CD4-positive, alpha-beta T cell treated with Interleukin-21 for 1 hour (primary cell): ENCODE measurements at places on chromosomes 2 and 18.
A peak's percentile ranks its signal among the peaks of the same experiment; 100 is the strongest.

- DNase-seq = no peak
Observed at GRCh38 chr18:32550963-32551362, 80.3 kb upstream of the GAREM1 start.

GRCh38 chr2:1884933-1885580, 140.7 kb upstream of the PXDN start:
- no peak for DNase-seq

DNA sequence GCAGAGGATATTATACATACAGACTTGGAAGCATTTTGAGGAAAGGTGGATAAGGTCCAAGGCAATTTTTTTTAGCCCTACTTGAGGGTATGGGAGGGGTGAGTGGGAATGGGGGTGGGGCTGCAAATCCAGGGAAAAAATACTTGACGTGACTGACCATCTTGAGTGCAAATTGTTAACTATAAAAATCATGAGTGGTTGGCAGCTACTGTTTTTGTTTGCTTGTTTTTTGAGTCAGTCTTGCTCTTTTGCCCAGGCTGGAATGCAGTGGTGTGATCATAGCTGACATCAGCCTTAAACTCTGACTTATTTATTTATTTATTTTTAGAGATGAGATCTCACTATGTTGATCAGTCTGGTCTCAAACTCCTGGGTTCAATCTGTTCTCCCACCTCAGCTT, 458.8 kb downstream of the PIK3C3 start:
- no peak for DNase-seq

DNA sequence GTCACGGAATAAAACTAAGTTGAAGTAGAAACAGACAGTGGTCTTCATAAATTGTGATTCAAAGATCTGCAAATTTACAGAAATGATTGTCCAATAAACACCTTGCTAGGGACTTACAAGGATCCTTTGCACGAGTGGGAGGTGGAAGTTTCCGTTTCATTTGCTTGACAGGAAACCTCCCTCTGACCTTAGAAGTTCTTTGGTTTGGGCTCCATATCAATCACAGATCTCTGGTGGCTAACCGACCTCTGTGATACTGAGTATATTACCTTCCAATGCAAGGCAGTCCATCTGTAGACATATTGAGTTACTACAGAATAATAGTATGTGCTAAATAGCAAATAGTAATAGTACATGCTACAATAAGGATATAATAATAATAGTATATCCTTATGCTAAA, 33.7 kb upstream of the RNF152 start:
- DNase-seq = peak; percentile 14

DNA sequence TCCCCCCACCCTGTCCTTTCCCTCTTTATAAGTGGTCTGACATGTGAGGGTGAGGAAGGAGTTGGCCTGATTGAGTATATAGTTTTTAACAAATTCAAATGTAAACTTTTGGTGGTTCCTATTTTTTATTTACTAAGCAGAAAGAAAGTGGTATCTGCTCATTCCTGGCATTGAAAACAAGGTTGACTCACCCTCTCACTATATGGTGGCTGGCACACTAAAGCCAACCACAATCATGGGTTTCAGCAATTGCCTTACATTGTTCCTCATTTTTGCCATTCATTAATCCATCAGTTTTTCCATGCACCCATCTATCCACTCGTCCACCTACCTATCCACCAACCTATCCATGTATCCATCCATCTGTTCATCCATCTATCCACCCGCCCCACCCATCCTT, 75.4 kb upstream of the IGFBP5 start:
- no peak for DNase-seq

- no peak for DNase-seq
Observed at GRCh38 chr2:115807276-115807675, 1364.8 kb downstream of the DPP10 start.

- DNase-seq = no peak
Observed at GRCh38 chr18:8726281-8726680, 20.9 kb downstream of the MTCL1 start.

- DNase-seq = no peak
Observed at GRCh38 chr18:55317864-55318263, 270.1 kb downstream of the TCF4 start.

- DNase-seq = peak; percentile 58
Observed at GRCh38 chr2:202643012-202643858, 8.5 kb downstream of the FAM117B start.

DNA sequence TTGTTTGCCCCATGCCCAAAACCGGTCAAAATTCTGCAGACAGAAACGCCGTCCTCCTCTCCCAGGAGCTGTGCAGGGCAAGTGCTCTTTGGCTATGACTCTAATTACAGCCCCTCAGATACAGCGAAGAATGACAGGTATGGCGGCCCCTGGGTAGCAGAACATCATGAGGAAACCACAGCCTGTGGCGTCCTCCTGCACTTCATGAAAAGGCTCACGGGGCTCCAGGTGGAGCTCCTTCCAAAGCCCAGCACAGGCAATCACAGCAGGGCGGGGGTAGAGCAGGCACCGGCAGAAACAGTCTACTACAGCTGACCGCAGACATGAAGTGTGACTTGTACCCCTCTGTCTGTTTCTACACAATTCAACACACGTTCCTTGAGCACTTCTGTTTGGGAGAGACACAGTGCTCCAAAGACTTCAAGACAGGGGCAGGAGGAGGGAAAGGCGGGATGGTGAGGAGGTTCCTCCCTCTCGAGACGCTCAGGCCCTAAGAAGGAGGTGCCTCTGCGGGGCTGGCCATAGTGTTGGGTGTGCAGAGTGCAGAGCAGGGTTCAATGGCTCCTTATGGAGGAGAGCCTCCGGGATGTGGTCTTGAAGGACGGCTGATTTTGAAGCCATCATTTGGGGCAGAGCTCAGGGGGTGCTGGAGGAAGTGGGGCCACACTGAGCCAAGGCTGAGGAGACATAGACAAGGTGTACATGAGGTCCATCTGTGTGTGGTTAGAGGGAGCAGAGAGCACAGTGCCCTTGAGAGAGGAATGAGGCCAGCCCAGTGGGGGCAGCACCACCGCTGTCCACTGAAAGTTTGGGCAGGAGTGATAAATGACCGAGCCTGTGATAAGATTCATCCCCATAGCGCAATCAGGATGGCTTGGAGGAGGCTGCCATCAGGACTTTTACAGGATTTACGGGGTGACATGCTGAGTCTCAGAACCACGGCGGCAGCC, 468.3 kb downstream of the EIPR1 start:
- DNase-seq = no peak

DNA sequence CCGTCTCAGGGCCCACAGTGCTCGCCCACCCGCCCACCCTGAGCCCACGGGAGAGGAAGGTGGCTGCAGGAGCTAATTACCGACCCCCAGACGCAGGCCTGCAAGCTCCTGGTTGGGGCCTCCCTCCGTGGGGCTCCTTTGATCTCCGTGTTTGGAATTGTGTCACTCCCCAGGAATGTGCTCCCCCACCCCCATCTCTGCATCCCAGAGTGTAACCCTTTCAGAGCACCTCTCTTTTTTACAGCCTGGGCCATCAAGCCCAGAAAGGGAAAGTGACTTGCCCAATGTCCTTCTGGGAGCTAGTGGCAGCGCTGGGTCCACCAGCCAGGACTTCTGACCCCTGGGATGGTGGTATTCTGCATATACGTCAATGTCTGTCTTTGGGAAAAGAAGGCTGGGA, 335.1 kb downstream of the CYRIA start:
- no peak for DNase-seq

DNA sequence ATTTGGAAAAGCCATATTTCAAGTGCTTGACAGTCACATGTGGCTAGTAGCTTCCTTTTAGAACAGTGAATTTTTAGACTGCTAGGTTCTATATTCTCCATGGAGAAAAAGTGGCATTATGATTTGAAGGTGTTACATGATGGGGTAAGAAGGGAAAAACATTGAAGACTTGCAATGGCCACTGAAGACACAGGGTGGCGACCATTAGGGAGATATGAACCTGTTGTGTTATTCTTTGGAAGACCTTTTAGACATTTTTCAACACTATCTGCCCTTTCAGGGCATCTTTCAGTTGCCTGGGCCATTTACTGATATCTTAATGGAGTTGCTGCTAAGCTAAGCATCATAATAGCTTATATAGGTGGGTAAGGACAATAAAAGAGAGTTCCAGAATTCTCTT, 1387.2 kb downstream of the SUCLG1 start:
- no peak for DNase-seq

GRCh38 chr2:75336451-75336850, 137.1 kb upstream of the TACR1 start:
- no peak for DNase-seq

DNA sequence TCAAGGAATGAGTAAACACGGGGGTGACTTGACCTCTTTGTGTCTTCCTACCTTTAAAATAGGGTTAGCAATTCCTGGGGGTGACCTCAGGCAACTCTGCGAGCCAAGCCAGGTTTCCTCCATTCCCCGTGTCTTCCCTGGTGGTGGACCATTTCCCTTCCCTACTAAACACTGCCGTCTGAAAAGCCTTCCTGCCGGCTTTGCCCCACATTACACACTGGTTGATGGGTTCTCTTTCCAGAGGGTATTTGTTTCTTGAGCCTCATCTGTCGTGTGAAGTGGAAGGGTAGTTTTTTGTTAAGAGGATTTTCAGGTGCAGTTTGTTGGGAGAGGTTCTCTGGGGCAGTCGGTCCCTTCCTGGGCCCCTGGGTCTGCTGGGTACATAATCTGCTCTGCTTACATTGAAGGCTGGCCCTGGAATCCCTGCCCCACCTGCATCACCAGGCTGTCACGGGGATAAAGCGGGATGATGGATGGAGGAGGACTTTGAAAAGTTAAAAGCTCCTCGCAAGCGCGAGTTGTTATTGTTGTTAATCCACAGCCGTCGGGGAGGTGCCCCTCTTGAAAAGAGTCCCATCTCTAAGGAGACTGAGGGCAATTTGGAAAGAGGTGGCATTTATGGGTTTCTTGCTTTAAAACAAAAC, 175.4 kb upstream of the SPRED2 start:
- no peak for DNase-seq

DNA sequence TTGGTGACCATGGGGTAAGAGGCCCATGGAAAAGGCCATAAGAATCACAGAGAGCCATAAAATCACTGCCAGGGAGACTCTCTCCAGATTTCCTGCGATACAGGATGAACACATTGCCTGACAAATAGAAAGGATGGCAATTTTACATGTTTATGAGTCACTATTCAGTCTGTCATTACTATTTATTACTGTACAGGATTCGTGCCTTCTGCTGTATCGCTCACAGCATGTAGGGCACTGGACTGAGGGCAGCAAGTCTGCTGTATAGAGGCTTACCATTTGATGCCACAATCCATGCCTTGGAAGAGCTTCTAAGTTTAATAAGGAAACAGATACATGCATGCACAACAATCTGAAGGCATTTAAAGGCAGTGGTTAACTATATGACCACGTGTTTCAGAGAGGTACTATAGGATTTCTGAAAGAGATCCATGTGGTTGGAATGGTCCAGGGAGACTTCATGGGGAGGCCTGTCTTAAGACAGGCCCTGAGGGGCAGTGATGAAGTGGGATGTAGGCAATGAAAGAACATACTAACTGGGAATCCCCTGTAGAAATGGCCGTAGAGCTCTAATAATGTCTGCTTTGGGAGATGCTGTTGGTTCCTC, 702.4 kb upstream of the RAB6C start:
- no peak for DNase-seq

DNA sequence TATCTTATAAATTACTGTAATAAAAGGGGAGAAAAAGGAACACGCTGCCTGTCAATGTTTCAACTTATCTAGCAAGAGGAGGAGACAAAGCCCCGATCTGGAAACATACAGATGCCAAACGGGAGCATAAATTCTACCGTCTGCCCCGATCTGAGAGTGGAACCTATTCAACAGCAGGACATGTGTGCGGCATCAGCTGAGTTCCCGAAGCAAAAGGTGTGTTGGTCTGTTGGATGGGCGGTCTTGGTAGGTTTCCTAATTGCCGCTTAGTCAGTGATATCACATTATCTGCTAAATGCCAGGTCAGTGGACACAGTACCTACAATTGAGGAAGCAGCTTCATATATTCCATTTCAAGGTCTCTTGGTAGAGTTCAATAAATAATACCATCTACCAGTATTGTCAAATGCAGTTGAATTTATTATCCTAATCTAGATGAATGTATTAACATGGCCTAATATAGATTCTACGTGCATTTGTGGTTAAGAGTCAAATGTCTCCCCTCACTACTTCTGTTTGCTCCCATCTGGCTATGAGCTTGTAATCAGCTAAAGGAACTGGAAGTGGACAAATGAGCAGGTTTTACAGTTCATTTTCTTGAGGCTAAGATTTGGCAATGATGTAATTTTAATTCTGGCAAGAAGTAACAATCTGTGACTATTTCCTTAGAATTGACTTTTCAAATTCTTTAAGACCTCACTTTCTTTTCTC, 219.0 kb downstream of the ZNF521 start:
- no peak for DNase-seq

- DNase-seq = no peak
Observed at GRCh38 chr2:64283006-64283570, 138.9 kb upstream of the PELI1 start.

- DNase-seq = no peak
Observed at GRCh38 chr2:203880557-203881125, 13.1 kb downstream of the CTLA4 start.

DNA sequence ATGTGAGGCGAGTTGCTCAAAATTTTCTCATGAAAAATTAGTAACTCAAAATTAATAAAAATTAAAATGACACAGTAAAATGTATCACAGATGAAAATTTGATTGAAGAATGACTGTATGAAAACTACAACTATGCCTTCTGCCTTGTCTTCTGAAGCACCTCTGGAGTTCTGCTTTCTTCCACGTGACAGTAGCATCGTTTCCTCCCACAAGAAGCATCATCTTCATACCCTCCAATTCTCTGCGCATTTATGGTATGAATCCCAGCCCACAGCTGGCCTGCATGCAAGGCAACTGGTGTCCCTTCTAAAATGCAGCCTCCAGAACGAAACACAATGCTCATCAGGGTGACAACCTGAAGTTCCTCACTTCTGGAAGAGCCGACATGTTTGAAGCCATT, 189.9 kb downstream of the MYO1B start:
- no peak for DNase-seq

DNA sequence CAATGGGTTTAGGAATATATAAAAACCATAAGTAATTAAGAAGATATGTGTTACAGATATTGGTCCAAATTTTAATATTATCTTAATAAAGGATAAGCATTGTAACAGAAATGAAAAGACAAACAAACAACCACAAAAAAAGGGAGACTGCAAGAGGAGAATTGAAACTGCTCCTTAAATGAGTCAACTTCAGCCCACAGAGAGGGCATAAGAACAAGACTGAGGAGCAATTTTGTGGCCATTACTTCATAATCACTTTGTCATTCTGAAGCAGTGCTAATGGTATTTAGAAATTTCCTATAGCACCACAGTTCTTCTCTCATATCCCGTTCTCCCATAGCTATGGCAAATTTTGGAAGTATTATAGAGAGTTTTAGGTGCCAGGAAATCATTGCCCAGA, 193.2 kb upstream of the HNMT start:
- DNase-seq = no peak

DNA sequence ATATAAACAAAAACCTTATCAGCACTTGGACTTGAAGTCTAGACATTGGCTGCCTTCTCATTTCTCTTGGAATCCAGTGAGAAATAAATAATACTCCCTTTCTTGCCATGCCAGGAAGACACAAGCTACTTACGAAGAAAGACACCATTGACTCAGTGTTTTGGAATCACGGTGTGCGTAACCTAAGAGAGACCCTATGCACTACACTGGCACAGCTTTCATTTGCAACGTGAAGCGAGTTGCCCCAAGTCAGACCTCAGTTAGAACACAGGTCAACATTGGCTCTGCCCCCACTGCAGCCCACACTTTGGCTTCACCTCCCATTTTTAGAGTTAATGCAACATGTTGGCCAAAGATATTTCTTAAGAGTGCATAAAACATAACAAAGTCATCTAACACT, 54.2 kb downstream of the PIEZO2 start:
- DNase-seq = no peak
